ENCODE measurements at places on chromosomes 7 and 10. TPM values are rescaled to one million over a fixed set of nuclear protein-coding genes. Genes with fewer than 3 reads are reported as not detected.

DNA sequence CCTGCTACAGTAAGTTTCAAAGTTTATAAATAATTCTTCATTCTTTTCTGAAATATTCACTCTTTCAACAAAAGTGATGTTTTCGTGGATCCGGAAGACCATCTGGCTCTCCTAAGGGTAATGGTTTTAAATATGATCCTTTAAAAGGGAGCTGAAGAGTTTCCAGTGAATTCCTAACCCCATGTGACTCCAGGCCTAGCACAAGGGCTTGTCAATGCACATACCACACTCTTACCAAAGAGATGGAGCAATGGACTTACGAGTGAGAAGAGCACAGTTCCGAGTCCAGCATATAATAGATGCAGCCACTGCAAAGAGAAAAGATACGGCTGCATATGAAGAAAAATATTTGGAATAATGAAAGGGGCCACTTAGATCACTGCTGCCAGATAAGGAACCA lies 32.1 kb upstream of the GATAD1 start:
- no peak for DNase-seq

- no peak for DNase-seq
Observed at GRCh38 chr7:24428676-24429075, 144.6 kb upstream of the PALS2 start.

DNA sequence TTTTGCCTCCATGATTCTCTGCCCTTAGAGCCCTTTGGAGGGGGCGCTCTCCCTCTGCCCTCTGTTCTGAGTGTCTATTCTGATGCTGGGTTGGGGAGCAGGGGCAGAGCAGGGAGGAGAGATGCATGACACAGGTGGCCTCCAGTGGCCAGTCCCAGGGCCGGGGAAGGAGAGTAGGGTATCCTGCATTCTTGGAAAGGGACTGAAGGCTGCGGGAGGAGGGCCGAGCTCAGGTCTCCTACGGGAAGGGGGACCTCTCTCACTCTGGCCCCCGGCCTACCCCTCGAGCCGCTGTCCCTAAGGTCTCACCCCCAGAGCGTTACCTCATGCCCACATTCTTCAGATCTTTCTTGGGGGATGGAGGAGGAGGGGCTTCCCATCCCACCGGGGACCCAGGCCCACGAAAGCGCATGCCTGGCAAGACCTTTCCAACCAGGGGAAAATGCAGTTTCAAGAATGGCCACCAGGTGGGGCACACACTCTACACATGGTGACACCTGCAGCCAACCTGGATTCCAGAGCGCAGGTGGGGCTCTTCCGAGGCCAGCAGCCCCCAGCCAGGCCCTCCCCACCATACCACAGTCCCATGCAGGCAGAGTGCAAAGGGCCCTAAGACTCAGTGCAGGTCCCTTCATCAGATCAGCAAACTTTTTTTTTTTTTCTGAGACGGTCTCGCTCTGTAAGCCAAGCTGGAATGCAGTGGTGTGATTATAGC lies 86.4 kb downstream of the MYL10 start:
- peak; percentile 73 for DNase-seq

- DNase-seq = no peak
Observed at GRCh38 chr10:4051641-4052151, 266.7 kb upstream of the KLF6 start.

DNA sequence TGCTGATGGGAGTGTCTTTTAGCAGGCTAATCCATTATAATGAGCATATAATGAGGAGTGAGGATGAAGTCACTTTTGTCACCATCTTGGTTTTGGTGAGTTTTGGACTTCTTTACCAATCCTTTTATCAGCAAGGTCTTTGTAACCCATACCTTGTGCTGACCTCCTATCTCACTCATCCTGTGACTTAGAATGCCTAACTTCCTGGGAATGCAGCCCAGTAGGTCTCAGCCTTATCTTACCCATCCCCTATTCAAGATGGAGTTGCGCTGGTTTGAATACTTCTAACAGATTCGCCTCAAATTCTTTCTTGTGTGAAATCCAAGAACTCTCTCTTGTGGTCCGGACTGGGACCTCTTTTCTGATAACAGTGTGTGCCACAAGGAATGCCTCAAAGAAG lies 253.1 kb upstream of the CACNA2D1 start:
- no peak for DNase-seq

GRCh38 chr10:9885761-9886160 lies 1131.9 kb upstream of the CELF2 start:
- no peak for DNase-seq

GRCh38 chr7:150860978-150861295 lies 8.6 kb downstream of the AOC1 start:
- DNase-seq = no peak

ANKMY2 gene
- 8.3 TPM for total RNA-seq

ELFN1 gene
- not detected for total RNA-seq

All from T-cell (primary cell).